ENCODE measurements at places on chromosomes 1 and 21. TPM values are rescaled to one million over a fixed set of nuclear protein-coding genes. Genes with fewer than 3 reads are reported as not detected.

The FALEC gene
- 0.35 TPM for total RNA-seq

The NCF2 gene
- total RNA-seq, result 2.8 TPM

The PCAT6 gene
- 0.65 TPM for total RNA-seq

The C1orf122 gene
- 36.1 TPM for total RNA-seq

The SH3D21 gene
- total RNA-seq, result 1.5 TPM

The C1orf141 gene
- not detected for total RNA-seq

The IVL gene
- not detected for total RNA-seq

The DIO1 gene
- 39.4 TPM for total RNA-seq

The TFF3 gene
- 4.1 TPM for total RNA-seq

The TRAF3IP3 gene
- 1.4 TPM for total RNA-seq

The PODN gene
- 3.0 TPM for total RNA-seq

The ILDR2 gene
- total RNA-seq, result 3.3 TPM

The GJB4 gene
- not detected for total RNA-seq

The COG2 gene
- 9.8 TPM for total RNA-seq

The INTS7 gene
- total RNA-seq, result 5.2 TPM

The PADI1 gene
- not detected for total RNA-seq

The FAM131C gene
- total RNA-seq, result not detected

The COL24A1 gene
- not detected for total RNA-seq

The CD1E gene
- total RNA-seq, result not detected

The PHC2 gene
- total RNA-seq, result 48.0 TPM

The C1orf216 gene
- total RNA-seq, result 2.4 TPM

The GBP1 gene
- 11.1 TPM for total RNA-seq

The COL6A1 gene
- total RNA-seq, result 48.0 TPM

The ZBED6 gene
- 17.0 TPM for total RNA-seq

The NCMAP gene
- total RNA-seq, result 1.0 TPM

The TDRD5 gene
- not detected for total RNA-seq

The FCGR3A gene
- total RNA-seq, result 25.2 TPM

The BLACAT1 gene
- 0.08 TPM for total RNA-seq

The LDLRAP1 gene
- total RNA-seq, result 23.4 TPM

The C1QA gene
- 65.3 TPM for total RNA-seq
